ENCODE measurements at places on chromosomes 12 and 14.

DNA sequence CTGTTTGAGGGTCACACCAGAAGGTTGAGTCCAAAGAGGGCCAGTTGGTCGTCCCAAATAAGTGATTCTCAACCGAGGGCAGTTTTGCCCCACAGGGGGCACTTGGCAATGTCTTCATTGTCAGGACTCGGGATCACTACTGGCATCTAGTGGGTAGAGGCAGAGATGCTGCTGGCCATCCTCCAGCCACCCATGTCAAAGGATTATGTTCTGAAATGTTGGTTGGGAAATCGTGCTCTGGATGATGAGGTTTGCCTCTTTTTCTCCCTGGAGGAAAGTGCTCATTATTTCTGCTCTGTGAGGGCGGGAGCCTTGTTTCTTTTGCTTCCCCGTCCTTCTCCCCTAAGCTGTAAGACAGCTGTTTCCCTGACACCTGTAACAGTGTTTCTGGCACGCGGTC, 3.6 kb downstream of the ZNF839 start:
- DNase-seq: peak; percentile 39

DNA sequence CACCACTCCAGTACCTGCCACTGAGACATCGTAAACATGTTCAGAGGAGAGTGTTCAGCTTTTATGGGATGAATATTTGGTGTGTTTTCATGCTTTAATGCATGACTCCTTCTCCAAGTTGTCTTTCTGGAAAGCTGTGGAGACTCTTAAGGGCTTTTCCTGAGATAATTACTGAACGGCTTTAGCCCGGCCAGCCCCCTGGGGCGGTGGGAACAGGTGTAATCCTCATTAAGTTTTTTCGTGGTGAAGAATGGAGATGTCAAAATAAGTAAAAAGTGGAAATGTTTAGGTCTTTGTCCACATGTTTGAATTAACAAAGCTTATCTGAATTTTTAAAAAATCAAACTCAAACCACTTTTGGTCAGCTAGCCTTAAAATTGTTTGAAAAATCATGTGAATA, 1.5 kb downstream of the SYNE2 start:
- no peak for DNase-seq

GRCh38 chr14:30193845-30194501, 266.3 kb upstream of the PRKD1 start:
- no peak for DNase-seq

DNA sequence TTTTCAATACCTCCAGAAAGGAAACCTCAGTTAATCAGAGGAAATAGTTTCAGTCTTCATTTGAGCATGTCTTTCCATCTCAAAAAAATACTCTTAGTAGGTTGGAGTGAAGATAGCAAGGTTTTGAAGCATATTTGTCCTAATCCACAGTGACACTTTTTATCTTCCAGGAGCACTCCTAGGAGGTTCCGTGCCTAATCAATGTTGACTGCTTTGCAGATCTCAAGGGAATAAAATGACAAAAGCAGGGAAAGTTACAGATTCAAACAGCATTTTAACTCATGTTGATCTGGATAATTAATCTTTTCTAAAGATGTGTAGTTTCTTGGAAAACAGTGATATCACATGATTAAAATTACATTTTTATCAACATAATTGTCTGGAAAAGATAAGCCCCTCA, 213.9 kb downstream of the ANO6 start:
- no peak for DNase-seq

DNA sequence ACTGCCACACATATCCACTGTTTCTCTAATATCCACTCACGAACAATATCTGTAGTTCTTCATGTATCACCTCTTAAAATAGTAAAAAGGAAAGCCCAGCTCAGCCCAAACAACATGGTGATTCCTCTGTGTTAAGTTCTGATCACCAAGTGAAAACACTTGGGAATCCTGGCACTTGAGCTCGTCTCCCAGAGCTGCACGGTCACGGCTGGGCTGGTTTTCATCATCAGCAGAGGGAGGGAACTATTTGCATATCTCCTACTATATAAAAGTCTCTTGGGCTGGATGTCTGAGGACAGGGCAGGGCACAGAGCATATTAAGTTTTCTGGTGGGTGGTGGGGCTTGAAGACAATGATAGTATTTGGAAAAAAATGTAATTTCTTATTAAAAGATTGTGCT, 870.6 kb downstream of the TMEM121 start:
- no peak for DNase-seq

- no peak for DNase-seq
Observed at GRCh38 chr12:93086288-93086727, 157.2 kb upstream of the EEA1 start.

DNA sequence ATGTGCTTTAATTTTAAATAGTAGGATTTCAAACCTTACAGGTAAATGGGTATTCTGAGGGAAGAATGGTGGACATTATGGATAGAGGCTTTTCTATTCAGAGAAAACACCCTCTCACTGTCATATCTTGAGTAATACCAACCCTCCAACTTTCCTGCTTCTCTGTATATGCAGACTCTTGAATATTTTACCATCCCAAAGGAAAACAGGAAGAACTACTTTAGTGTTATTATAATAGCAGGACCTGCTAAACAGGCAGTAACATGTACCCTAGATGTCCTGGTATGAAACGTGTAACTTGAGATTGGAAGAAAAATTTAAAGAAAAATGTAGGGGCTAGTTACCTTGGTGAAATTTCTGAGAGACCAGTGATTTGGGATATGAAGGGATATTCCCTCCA, 82.9 kb upstream of the TRHDE start:
- no peak for DNase-seq

DNA sequence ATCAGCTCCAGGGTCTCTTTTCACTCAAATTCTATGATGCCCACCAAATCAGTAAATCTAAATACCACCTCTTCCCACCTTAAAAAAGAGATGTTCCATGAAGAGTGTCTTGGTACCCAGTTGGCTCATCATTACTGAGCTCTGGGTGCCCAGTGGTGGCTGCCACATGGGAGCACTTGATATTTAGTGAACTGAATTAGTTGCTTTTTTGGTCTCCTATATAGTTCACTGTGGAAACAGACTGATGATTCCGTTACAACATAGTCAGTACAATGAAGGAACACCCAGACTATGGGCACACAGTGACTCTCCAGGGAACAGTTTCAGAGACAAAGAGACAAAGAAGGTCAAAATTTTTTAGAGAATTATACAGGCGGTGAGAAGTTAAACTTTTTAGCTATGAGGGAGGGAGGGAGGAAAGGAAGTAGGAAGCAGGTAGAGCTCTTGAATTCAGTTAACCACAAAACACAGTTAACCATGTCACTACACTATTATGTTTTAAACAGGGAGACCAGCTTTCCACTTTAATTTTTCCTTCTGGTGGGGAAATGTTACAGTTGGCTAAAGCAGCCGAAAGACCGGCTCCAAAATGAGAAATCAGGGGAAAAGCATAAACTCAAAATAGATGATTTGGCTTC, 14.6 kb upstream of the YY1 start:
- DNase-seq: no peak

DNA sequence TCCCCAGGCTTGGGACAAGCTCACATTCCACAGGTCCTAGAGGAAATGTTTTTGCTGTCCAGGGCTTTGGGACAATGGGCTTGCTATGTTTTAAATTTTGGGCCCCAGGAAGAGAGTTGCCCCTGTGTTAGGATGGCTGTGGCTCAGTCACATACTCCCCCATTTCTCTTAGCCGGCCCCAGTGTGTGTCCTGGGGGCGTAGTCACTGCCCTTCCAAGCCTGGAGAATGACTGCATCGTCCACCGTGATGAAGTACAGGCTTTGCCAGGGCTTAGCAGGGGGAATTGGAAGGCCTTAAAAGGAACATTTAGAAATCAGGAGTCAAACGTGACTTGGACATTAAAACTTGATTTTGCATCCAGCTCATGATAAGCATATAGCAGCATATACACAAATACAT, 293.6 kb downstream of the CACNA1C start:
- DNase-seq: no peak

DNA sequence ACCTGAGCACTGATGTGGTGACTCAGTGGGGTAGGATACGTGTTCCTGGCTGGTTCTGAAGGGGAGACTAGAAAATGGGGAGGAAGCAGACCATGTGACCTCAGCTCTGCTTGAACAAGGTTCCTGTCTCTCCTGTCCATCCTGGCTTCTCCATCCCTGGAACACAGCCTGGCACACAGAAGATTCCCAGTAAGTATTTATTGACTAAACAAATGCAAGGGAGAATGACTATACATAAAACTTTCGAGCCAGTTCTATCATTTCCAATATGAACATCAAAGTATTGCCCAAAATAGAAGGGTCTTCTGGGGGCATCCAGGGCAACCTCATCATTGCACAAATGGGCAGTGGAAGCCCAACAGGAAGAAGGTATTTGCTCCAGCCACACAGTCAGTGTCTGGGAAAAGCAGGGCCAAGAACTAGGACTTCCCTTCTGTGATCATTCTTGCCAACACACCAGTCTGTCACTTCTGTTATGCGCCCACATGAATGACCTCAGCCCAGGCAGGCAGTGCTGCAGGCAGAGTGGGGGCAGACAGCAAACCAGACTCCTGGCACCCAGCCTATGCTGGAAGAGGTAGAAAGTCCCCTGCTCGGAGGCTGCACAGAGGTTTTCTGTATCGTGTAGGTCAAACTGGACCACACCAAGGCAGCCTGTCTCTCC, 5.6 kb upstream of the SERPINA9 start:
- DNase-seq: peak; percentile 28
